A172 (cell line): ENCODE measurements at places on chromosomes 7 and 10. TPM values are rescaled to one million over a fixed set of nuclear protein-coding genes. Genes with fewer than 3 reads are reported as not detected.

DNA sequence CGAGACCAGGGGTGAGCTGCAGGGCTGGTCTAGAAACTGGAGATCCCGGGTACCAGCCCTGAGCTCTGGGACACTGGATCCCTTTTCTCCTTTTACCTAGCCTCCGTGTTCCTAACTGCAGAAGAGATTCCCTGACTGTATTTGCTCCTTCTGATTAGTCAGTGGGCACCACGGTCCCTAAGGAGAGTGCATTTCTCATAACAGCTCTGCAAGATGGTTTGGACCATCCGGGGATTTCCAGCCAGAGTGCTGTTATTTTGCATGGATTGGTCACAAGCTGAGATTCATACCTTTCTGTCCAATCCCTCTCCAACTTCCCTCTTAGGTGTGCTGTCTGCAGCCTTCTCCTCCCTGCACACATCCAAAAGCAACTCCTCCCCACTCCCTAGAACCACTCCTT lies 122.6 kb downstream of the MYL10 start:
- DNase-seq: no peak

Gene CUEDC2
- 121 and 123 TPM in 2 replicates for total RNA-seq

DNA sequence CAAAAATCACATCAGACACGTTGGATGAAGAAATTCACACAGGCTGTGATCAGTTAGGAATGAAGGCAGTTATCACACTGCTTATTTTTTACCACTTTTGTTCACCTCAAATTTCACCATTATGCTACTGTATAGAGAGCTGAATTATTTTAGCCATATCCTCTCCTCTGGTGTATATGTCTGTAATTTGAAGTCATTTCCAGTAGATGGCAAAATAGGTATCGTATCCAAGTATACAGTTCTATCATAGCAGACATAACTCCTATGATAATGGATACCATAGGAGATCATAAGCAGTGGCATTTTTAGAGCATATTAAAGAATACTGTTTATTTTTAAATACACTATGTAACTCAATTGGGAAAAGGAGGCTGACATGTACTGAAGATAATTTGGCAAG lies 909.7 kb downstream of the DNAJB9 start:
- no peak for DNase-seq

DNA sequence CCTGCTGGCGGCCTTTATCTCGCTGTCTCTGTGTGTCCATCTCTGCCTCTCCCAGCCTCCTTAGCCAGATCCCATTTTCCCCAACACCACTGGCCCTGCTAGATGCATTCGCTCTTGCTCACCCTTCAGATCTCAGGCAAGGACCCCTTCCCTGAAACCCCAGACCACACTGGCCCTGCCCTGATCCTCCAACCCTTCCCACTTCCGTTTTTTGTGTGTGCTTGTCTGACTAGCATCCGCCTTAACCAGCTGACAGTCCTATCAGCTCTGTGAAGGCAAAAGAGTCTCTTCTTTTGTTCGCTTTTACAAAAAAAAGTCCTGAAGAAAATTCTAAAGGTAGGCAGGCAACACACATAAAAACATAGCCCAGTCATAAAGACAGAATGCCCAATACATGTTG lies 28.7 kb downstream of the CHST15 start:
- DNase-seq: no peak

GRCh38 chr7:43501870-43502269 lies 81.0 kb upstream of the STK17A start:
- DNase-seq: peak; percentile 55

Gene CFAP69
- total RNA-seq: 2.1 and 5.1 TPM in 2 replicates

Gene GRID2IP
- 0.03 and 0.22 TPM in 2 replicates for total RNA-seq

Gene STOX1
- 0.96 and 2.3 TPM in 2 replicates for total RNA-seq

- peak; percentile 6 for DNase-seq
Measured at GRCh38 chr7:148699782-148700629, 1.3 kb downstream of the CUL1 start.

DNA sequence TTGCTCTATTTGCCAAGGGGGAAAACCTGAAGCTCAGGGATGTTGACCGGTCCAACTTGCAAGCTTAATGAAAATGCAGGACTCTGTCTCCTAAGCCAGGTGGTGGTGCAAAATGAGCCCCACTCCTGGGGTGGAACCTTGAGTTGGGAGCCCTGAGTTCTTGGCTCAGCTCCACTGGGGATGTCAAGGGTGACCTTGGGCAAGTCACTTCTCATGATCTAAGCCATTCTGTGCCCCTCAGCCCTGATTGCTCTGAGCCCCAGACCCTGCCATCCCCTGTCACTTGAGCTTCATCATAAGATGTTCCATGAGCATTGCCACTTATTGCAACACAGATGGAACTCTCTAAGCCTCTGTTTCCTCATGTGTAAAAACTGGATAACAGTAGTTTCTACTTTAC lies 33.9 kb downstream of the MYL10 start:
- DNase-seq: no peak

Gene SLC18A3
- not detected in 2 replicates for total RNA-seq

- no peak for DNase-seq
Measured at GRCh38 chr10:114166043-114166442, 8.0 kb downstream of the CCDC186 start.

- no peak for DNase-seq
Measured at GRCh38 chr10:42650374-42650773, 12.0 kb upstream of the ZNF33B start.

Gene PPP2R2D
- 21.3 and 22.7 TPM in 2 replicates for total RNA-seq

GRCh38 chr7:89308535-89308934 lies 513.0 kb upstream of the TEX47 start:
- no peak for DNase-seq

GRCh38 chr10:128528781-128529180 lies 402.6 kb upstream of the MKI67 start:
- DNase-seq: no peak

GRCh38 chr7:105309235-105310169 lies 79.2 kb downstream of the SRPK2 start:
- no peak for DNase-seq
